ENCODE measurements at places on chromosomes 5 and 9.

- DNase-seq = no peak
These were observed 4.1 kb downstream of the PRDM6 start for GRCh38 chr5:123093111-123093600.

- peak; percentile 44 for DNase-seq
These were observed 646 bp downstream of the CARNMT1 start for GRCh38 chr9:75027187-75028107.

GRCh38 chr9:76018761-76019160, 128.3 kb downstream of the PCSK5 start:
- DNase-seq = no peak

DNA sequence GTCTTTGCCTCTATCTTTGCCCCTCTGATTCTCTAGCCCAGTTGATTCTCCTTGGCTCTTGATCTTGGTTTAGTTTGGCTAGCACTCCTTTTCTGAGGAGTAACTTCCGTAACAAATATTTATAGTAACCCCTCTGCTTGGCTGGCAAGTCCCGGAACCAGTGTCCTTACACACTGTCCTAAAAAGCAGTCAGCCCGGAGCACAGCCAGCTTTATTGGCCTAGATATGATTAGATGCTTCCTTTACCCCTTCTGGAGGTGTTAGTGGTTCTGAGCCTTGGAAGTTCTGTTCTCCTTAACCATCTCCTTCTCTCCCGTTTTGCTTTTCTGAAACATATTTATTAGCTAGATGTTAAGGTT, 17.0 kb upstream of the MSMP start:
- no peak for DNase-seq

DNA sequence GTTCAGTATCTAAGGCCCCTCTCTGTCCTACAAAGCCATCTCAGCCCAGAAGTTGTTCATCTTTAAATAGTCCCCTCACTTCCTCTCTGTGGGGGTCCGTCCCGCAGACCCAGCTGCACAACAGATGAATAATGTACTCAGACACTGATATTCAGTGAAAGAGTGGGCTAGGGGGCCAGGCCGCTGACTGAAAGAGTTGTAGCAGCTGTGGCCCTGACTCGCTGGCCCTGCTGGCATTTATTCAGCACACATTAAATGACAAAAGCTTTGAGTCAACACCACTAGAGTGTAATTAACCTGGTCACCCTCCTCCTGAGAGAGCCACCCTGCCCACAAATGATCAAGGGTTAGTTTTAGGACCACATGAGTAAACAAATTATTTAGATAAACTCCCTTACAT, 76.3 kb downstream of the MED10 start:
- no peak for DNase-seq

DNA sequence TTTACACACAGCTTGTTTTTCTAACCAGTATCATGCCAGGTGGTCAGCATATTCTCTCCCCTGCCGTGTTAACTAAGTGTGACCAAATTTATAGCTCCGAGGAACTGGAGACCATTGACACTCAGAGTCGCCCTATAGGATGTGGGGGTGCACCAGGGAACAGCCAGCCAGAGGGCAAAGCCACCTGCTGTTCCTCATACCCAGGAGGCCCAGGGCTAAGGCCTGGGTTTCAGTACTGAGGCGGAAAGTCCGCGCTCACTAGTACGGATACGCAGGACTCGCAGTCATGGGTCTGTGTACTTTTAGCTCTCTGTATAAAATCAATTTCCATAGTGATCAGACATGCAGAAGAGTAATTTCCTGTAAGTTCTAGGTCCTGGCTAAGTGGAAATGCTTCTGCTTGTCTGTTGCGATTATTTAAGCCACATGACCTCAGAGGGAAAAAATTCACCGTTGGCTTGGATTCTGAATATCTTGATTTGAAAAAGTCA, 247.0 kb downstream of the AOPEP start:
- DNase-seq = no peak

DNA sequence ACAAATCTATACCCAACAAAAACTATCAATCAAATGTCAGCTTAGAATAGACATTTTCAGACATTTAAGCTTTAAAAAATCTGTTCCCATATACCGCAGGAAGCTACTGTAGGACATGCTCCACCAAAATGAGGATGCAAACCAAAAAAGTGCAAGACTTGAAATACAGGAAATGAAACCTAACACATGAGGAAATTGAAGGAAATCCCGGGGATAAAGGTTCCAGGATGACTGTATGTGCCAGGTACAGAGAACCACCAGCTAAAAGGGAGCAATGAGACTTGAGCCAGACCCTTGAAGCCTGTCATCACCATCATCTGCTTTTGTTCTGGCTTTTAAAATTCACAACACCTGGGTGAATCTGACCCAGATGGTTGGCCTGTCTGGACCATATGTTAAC, 21.4 kb downstream of the DIAPH1 start:
- DNase-seq = no peak

DNA sequence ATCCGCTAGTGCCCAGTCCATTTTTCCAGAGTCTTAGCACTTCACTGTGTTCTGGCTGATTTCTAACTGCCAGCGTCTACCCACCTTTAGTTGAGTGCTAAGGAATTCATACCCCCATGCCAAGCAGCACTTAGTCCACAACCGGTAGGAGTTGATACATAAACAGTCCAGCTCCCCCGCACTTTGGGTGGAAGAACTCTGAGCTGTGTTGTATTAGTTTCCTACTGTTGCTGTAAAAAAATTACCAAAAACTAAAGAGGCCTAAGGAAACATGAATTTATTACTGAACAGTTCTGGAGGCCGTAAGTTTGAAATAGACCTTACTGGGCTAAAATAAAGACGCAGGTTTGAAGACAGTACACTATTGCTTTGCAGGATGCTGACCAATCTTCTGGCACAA, 87.6 kb downstream of the SLC24A2 start:
- no peak for DNase-seq

GRCh38 chr5:135710045-135710675, 124.3 kb upstream of the SLC25A48 start:
- DNase-seq = no peak

GRCh38 chr9:35521708-35522107, 31.8 kb downstream of the RUSC2 start:
- no peak for DNase-seq

- no peak for DNase-seq
These were observed 417.0 kb downstream of the MAN2A1 start for GRCh38 chr5:110106750-110107149.

GRCh38 chr5:470961-471749, 28.2 kb downstream of the EXOC3 start:
- no peak for DNase-seq

DNA sequence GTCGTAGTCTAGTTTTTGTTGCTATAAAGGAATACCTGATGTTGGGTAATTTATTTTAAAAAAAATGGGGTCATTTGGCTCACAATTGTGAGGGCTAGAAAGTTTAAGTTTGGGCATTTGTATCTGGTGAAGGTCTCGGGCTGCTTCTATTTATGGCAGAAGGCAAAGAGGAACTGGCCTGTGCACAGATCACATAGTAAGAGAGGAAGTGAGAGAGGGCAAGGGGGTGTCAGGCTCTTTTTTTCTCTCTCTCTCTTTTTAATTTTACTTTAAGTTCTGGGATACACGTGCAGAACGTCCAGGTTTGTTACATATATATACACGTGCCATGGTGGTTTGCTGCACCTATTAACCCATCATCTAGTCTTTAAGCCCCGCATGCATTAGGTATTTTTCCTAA, 453.3 kb downstream of the DIRAS2 start:
- DNase-seq = peak; percentile 37

DNA sequence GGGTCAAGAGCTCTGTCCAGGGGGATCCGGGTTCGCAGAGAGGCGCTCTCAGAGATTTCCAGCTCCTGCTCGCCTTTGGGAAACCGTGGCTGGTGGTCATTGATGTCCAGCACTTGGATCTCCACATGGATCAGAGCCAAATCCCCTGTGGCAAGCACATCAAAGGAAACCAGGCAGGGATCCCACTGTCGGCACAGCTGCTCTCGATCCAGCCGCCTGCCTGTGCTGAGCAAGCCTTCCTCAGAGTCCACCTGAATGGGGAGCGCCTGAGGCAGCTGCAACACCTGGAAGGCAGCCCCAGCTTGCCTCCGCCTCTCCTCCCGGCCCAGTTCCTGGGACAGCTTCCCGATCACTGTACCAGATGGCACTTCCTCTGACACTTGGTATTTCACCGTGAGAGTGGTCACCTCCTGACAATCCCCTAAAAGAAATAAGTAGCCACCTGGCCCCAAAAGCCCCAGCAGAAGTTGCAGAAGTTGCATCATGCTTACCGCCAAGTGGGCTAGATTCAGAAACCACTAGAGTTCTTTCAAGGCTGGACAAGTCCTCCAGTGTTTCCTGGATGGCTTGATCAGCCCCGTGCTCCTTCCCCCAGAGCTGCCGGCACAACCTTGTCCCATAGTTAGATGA, 520 bp downstream of the PCDH12 start:
- no peak for DNase-seq

- no peak for DNase-seq
These were observed 87.5 kb upstream of the EQTN start for GRCh38 chr9:27384262-27385014.

GRCh38 chr9:136043441-136043991, 51.6 kb downstream of the NACC2 start:
- no peak for DNase-seq

GRCh38 chr9:136995362-136995761, 1.0 kb downstream of the CLIC3 start:
- DNase-seq = no peak

DNA sequence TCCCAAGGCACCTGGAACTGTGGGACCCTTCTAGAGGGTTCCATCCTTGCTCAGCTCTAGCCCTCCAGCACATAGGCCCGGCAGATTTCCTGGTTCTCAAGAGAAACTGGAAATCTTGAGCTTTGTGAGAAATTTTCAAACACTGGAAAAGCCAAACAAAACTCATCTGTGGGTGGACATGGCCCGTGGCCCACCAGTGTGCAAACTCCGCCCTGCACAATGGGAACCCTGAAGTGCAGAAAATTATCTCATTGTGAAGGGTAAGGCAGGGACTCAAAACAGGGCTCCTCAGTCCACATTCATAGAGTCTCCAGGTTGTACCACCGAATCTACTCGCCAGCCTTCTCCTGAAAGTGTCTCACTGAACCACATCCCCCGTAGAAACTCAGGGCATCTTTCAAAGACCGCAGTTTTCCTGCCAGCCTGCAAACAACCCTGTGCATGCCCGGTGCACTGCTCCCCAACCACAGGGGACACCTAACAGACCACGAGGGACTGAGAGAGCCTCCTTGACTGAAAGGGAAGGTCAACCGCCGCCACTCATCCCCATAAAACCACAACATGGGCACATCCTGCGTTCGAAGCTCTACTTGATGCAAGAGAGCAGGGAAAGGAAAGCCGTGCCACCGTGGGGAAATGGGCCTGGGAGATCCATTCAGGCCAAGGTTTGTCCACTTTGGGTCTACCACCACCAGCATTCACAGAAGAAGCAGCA, 18.1 kb downstream of the ADAMTS2 start:
- no peak for DNase-seq

GRCh38 chr9:105064248-105065097, 136.5 kb upstream of the ABCA1 start:
- peak; percentile 73 for DNase-seq

Measured in CD4-positive, alpha-beta T cell treated with Interleukin-15 for 1 hour (primary cell).